ENCODE measurements at places on chromosomes 1 and 21.

GRCh38 chr1:161913482-161914140 lies 110.1 kb downstream of the OLFML2B start:
- DNase-seq = no peak

- no peak for DNase-seq
These were observed 47.8 kb downstream of the CHML start for GRCh38 chr1:241592273-241592958.

- no peak for DNase-seq
These were observed 56.3 kb downstream of the TBX15 start for GRCh38 chr1:118931876-118932275.

- peak; percentile 7 for DNase-seq
These were observed 521.9 kb upstream of the PRMT6 start for GRCh38 chr1:106534612-106535011.

- no peak for DNase-seq
These were observed 40.6 kb upstream of the DUSP10 start for GRCh38 chr1:221782477-221782876.

DNA sequence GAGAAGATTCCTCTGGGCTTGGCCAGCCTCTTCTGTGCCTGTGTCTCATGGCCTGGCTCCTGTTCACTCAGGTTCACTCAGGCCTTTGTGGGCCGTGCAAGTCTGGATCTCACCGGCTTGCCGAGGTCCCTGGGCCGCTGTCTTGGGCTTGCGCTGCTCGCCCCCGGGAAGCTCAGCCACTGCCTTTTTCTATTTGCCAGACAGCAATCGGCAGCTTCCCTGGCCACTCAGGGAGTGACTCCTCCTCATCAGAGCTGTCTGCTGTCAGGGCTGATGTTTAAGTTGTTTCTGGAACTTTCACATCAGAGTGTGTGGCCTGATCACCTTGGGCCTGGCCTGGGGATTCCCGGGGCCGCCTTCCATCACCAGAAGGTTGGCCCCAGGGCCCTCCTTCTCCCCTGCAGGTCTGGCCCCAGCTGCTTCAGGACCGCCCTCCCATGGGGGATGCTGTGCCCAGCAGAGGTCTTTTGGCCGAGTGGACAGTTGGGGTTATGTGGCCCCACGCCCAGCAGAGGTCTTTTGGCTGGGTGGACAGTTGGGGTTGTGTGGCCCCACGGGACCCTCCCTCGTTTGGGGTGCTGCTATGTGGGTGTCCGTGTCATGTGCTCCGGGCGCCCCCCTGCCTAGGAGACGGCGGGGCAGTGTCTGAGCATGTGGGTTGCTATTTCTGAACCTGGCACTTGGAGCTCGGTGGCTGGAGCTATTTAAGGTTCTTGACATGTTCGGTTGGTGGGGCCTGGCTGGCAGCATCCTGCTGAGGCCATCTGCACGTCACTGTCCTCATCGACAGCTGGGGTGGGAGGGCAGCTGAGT lies 12.5 kb downstream of the SLX9 start:
- DNase-seq = no peak

DNA sequence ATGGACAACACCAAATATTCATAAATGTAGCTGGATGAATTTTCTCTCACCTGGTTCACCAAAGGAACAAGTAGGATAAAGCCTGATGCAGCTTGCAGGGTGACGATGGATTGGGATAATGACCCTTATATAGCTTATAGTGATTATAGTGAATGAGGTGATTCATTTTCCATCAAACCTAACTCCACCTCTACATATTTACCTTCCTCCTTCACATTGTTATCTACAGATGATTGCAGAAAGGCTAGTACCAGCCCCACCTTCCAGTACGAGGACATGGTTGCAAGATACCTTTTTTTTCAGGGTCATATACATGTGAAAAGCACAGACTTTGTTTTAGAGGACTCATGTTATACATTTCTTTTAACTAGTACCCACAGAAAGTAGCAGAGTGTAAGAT lies at the start of gene FLG2:
Gene FLG2, minus strand, starts transcription at position 101 of the 400 bp plus-strand sequence. CDS start 1,122 bp downstream, outside the sequence.
- DNase-seq = no peak

DNA sequence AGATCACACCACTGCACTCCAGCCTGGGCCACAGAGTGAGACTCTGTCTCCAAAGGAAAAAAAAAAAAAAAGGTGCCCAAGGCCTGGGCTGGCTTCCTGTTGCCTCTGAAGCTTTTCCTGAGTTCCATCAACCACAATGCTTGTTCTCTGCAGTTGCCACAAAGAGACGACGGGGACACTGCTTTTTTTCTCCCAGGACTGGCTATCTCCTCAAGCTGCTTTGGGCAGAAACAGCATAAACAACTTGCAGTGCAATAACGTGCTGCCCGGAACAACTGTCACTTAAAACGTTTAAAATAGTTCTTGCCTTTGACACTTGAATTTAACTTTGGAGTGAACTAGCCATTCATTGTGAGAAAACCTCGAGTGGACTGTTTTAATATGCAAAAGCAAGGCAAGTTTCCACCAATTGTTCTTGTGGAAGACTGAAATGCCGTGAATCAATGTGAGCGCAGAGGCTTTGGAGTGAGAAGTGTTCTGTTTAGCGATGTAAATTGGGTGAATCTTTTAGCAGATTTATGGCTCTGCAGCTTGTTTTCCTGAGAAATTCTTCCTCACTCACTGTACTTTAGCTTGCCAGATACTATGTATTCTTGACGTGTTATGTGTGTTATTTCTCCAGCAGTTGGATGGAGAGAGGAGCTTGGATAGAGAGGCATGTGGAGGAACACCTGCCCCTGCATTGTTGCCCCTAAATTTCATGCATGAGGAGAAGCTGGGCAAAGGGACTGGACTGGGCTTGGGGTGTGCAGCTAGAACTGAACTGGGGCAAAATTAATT lies 188.1 kb upstream of the KIAA0040 start:
- no peak for DNase-seq

All from Kasumi-1 (cell line).